Lung (tissue), 17 donors: ENCODE measurements at places on chromosomes 1 and 21.

- no peak for DNase-seq
Measured at GRCh38 chr1:210377731-210378333, 49.1 kb downstream of the HHAT start.

- no peak for DNase-seq
Measured at GRCh38 chr1:167420510-167420909, 97.8 kb downstream of the CD247 start.

DNA sequence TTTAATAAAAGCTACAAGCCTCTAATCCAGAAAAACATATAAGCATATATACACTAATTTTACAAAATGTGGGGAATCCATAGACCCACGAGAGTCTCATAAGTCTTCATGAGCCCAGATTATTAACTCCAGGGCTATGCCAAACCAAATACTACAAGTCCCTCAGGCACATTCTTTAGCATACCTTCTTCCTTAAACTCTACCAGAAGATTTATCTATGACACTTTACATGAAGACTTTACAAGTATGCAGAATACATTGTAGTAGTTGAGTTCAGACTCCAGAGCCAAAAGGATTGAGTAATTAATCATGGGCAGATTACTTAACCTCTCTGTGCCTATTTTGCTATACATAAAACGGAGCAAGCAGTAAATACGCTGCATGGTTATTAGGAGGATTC lies 793.7 kb upstream of the ADGRL2 start:
- no peak for DNase-seq

GRCh38 chr1:149844101-149844500 lies 55.3 kb upstream of the BOLA1 start:
- peak; percentile 48 for DNase-seq

GRCh38 chr21:39661121-39661520 lies 48.4 kb downstream of the B3GALT5 start:
- DNase-seq, result no peak

DNA sequence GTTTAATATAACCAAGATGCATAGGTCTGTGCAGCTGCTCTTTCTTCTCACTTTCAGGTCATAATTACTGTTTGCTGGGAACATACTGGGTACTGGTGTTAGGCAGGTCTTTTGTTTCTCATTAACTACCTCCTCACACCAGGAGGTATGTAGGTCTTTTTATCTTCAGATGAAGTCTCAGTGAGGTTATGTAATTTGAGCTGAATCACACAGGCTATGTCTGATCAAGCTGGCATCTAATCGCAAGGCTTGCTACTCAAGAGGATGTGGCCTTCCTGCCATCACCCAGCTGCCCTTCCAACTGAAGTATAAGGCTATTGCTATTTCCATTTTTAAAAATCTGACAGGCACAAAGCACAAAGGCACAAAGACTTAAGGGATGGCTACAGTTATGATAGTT lies 96.4 kb downstream of the RUNX1 start:
- no peak for DNase-seq

GRCh38 chr1:116259663-116260062 lies 113.4 kb upstream of the ATP1A1 start:
- no peak for DNase-seq

DNA sequence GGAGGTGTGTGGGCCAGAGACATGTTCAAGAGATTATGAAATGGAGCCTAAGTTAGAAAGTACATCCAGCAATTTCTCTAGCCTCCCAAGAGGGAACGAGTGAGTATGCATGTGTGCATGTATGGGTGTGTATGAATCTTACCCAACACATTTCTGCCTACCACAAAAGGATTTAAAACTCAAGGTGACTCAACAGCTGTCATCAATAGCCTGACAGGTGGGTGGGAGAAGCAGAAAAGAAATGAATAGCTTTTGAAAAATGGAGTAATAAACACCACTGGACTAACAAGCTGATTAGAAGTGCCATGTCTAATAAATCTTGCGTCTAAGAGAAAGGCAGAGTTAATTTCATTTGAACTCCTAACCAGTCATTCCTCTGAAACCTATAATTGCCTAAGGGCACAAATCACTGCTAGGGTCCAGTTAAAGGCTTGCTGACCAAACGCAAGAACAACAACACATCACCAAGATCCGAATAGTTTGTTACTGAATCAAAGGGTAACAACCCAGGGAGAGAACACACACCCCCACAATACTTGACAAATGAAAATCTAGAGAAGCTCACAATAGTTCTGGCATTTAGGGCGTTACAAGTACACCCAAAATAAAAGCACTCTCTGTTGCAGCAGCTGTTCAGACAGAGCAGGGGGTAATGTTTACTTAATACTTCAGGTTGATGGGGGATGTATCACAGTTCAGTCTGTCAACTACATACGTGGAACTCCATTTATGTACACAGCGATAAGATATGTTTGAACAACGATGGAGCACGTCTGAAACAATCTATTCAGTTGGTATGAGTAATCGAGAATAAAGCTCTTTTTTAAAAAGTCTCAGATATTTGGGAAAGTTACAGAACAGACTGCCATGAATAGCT lies 1.4 kb downstream of the KIAA0319L start:
- peak; percentile 56 for DNase-seq

- DNase-seq, result peak; percentile 33
Measured at GRCh38 chr1:176066709-176067108, 140.4 kb downstream of the COP1 start.

GRCh38 chr1:246787781-246788513 lies 63.7 kb downstream of the SCCPDH start:
- no peak for DNase-seq
